ENCODE measurements at places on chromosomes 1 and 21. TPM values are rescaled to one million over a fixed set of nuclear protein-coding genes. Genes with fewer than 3 reads are reported as not detected.

- DNase-seq = no peak
- no peaks in the 10 kb centered on the region for H3K27me3 ChIP-seq
- no peak overlapping the region for H3K4me3 ChIP-seq
- no peaks in the 10 kb centered on the region for H3K4me1 ChIP-seq
- no peaks in the 10 kb centered on the region for H3K36me3 ChIP-seq
Measured at GRCh38 chr1:198605406-198605805, 33.4 kb upstream of the PTPRC start.

- no peak overlapping the region for H3K4me3 ChIP-seq
- H3K4me1 ChIP-seq = no peaks in the 10 kb centered on the region
- H3K36me3 ChIP-seq = no peaks in the 10 kb centered on the region
- DNase-seq = no peak
- no peak overlapping the region for H3K27ac ChIP-seq
Measured at GRCh38 chr1:159315381-159315780, 13.2 kb downstream of the FCER1A start.

The SGIP1 gene
- polyA plus RNA-seq = 3.5 TPM

- H3K27me3 ChIP-seq = no peaks in the 10 kb centered on the region
- DNase-seq = no peak
- no peak overlapping the region for H3K4me3 ChIP-seq
- peaks cover 21% of the 10 kb centered on the region for H3K4me1 ChIP-seq
Measured at GRCh38 chr1:68173283-68173935, 58.9 kb downstream of the WLS start.

DNA sequence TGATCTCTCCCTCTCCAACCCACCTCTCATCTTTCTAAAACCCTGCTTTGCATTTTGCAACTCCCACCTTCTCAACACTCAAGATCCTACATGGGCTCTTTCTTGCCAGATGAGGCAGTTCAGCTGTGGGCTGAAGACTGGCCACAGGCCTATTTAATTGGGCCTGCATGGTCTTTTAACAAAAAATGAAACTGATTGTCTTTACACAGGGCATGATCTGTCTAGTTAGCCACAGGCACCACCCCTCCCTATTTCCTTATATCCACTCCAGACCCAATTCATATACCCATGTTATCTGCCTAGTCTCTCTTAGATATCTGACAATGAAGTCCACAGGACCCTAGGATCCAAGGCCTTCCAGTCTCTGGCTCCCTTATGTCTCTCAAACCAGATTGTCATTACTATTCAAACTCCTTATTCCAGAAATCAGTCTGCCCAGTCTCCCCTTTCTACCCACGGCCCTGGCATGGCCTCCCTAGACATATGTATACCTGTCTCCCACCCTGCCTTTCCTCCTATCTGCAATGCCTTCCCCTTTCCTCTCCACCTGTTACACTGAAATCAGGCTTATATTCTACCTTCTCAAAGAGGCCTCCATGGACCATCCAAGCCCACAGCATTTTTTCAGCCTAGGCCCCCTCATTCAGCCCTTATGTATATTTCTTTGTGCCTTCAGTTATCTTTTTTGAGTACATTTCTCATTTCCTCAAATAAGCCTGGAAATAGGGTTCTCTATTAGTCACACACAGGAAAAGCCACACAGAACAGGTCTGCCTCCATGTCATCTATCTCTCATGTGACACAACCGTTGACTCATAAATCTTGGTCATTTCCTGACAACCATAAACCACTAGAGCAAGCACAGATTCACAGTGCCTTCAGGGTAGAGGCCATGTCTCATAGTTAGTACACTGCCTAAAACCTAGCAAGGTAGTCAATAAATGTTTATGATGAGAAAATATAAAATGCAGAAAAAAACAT is 39.0 kb downstream of the LPAR3 start:
- peak; percentile 66 for DNase-seq
- no peaks in the 10 kb centered on the region for H3K27me3 ChIP-seq
- H3K4me1 ChIP-seq = peaks cover 10% of the 10 kb centered on the region
- no peak overlapping the region for H3K4me3 ChIP-seq
- no peaks in the 10 kb centered on the region for H3K36me3 ChIP-seq
- H3K27ac ChIP-seq = peak overlapping the region; percentile 81

DNA sequence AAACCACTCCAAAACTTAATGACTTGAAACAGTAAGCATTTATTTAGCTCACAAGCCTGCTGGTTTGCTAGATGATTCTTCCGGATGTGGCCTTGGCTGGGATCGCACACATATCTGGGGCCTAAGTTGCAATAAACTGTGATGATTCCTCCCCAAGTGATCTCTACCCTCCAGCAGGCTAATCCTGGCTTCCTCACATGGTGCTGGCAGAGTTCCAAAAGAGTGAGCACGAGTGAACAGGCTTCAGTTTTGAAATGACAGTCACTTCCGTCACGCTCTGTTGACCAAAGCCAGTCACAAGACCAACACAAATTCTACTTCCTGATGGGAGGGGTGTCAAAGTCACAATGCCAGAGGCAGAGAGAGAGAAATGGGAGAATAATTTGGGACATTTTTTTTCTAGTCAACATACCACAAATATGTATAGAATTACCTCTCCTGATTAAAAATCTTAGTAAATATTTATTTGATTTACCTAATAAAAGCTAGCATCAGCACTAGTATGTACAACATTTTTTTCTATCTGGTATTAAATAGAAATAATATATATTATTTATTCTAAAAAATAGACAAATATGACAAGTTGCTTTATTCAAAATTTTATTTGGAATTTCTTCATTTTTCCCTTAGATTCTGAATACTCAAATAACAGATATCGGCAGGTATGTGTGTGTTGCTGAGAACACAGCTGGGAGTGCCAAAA is 292.7 kb downstream of the TPR start:
- no peaks in the 10 kb centered on the region for H3K4me1 ChIP-seq
- no peak overlapping the region for H3K4me3 ChIP-seq
- H3K36me3 ChIP-seq = no peaks in the 10 kb centered on the region
- H3K27ac ChIP-seq = peak overlapping the region; percentile 21
- no peaks in the 10 kb centered on the region for H3K27me3 ChIP-seq
- peak; percentile 85 for DNase-seq

The OR10Z1 gene
- polyA plus RNA-seq = not detected

DNA sequence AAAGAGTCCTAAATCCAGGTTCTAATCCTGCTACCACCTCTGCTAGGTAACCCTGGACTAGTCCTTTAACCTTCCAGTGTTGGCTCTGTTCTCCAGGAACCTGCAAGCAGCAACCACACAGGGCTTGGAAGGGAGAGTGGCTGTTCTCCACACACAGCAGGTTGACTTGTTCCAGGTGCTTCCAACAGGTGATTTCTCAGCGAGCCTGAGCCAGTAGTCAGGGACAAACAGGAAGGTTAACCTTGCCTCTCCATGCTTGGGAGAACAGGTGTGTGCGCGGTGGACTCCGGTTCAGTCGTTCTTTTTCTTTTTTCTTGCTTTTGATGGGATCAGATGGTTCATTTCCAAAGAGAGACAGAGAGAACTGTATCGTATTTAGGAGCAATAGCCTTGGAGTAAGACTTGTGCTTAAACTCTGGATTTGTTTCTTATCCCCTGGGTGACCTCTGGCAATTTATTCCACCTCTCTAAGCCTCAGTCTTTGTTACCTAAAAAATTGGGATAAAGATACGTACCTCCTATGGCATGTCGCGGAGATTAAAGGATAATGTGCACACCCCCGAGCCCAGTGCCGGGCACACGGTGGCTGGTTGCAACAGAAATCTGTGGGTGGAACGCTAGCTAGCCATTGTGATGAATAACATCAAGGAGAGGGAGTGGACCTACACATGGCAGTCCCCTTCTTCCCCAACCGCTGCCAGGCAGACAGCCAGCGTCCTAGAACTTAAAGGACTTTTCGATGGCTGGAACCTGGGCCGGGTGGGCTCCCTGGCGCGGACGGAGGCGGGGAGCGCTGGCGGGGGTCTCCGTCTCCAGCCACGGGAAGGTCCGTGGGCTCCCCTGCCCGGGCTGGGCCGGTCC is 583 bp upstream of the CACHD1 start:
- peak; percentile 23 for DNase-seq
- no peaks in the 10 kb centered on the region for H3K36me3 ChIP-seq
- peak overlapping the region; percentile 93 for H3K4me3 ChIP-seq
- no peaks in the 10 kb centered on the region for H3K27me3 ChIP-seq

DNA sequence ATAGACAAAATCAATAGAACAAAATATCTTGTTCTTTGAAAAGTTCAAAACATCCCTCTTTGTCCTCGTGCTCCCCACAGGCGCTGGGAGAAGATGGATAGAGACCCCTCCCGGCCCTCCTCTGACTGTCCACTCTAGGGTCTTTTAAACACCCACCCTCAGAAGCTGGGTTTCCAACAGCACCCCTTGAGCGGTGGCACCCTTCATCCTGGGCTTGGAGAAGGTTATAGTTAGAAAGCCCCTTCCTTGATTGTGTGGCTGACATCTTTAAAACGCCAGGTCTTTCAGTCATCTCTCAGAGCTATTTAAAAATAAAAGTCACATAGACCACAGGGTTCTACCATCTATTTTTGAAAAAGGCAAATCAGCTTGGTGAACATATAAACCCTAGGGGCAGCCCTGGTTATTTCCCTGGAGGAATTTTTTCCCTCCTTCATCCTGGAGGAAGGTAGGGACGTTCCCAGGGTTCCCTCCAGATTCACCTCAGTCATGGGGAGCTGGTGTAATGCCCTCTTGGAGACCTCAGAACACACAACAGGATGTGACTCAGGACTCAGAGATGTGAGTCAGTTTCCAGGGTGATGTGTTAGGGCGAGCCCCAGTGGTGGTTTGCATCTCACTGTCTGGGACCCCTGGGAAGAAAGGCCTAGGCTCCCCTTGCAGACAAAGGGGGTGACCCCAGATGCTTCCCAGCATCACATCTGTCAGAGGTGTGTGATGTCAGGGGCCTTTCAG is 138.5 kb downstream of the CLIC6 start:
- H3K27me3 ChIP-seq = no peaks in the 10 kb centered on the region
- DNase-seq = peak; percentile 58
- peaks cover 9% of the 10 kb centered on the region for H3K4me1 ChIP-seq
- H3K36me3 ChIP-seq = no peaks in the 10 kb centered on the region
- H3K4me3 ChIP-seq = no peak overlapping the region
